Hematopoietic multipotent progenitor cell treated with erythropoietin and hydrocortisone succinate and interleukin-3 and kit ligand, for 15 days (in vitro differentiated cells): ENCODE measurements at places on chromosomes 4 and X.
A peak's percentile ranks its signal among the peaks of the same experiment; 100 is the strongest.

GRCh38 chr4:109303140-109303496 is 660 bp upstream of the COL25A1 start:
- no peak for DNase-seq

GRCh38 chrX:71107762-71108360 is 1.3 kb upstream of the CXorf65 start:
- DNase-seq = no peak

DNA sequence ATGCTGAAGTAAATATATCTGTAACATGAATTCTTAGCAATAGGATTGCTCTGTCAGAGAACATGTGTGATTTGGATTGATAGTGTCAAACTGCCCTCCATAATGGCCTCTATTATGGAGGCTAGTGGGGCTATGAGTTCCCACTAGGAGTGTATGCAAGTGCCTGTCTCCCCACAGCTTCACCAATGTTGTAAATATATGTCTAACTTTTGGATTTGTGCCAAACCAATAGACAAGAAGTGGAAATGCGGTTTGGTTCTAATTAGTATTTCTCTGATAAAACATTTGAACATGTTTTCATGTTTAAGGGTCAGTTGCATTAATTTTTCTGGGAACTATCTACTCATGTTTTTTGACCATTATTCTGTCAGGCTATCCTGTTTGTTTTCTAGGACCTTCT is 28.1 kb downstream of the GPAT3 start:
- no peak for DNase-seq

- no peak for DNase-seq
Observed at GRCh38 chrX:44931441-44931973, 58.5 kb downstream of the KDM6A start.

GRCh38 chr4:61520166-61520565 is 320.0 kb downstream of the ADGRL3 start:
- no peak for DNase-seq

DNA sequence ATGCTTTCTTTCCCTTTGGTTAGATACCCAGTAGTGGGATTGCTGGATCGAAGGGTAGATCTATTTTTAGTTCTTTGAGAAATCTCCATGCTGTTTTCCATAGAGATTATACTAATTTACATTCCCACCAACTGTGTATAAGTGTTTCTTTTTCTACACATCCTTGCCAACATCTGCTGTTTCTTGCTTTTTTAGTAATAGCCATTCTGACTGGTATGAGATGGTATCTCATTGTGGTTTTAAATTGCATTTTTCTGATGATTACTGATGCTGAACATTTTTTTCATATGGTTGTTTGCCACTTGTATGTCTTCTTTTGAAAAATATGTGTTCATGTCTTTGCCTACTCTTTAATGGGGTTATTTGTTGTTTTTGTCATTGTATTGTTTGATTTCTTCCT is 6.6 kb upstream of the AGA start:
- DNase-seq = no peak

DNA sequence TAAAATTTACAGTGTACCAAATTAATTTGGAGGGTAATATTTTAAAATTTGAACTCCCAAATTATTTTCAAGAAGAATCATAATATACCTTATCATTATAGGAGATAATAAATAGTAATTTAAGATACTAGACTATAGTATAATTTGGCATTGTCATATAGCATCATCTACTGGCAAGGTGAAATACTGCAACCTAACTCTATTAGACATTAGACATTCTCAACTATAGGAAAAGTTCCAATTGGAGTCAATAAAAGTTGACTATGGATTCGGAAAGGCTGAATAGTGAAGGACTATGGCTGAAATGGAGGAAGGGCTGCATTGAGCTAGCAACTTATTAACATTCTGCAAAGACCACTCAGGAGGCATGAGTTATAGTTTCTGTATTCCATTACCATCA is 113.0 kb downstream of the PRDM5 start:
- no peak for DNase-seq

GRCh38 chr4:161936625-161937550 is 226.9 kb downstream of the FSTL5 start:
- no peak for DNase-seq

DNA sequence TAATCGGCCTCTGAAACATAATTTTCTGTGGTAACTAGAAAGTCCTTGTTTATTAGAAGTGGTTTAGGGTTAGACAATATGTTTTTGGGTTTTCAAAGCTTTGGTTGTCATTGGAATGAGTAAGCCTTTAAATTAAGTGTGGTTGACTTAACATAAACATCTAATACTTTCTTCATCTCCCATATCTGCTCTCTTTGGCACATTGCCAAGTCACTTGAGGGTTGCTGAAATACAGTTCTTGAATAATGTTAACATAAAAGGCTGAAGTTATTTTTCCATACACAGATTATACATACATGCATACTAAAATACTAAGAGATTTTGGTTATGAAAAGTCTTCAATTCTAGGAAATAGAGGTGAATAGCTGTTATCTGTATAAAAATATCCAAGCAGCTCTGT is 241.7 kb upstream of the BMP3 start:
- DNase-seq = peak; percentile 36

GRCh38 chrX:136447308-136447707 is 40.4 kb upstream of the BRS3 start:
- DNase-seq = no peak

GRCh38 chrX:46812445-46812844 is 24.4 kb upstream of the RP2 start:
- no peak for DNase-seq

GRCh38 chr4:12270546-12270945 is 841.9 kb upstream of the HS3ST1 start:
- DNase-seq = no peak

GRCh38 chr4:997375-998071 is 4.3 kb upstream of the SLC26A1 start:
- DNase-seq = peak; percentile 24

DNA sequence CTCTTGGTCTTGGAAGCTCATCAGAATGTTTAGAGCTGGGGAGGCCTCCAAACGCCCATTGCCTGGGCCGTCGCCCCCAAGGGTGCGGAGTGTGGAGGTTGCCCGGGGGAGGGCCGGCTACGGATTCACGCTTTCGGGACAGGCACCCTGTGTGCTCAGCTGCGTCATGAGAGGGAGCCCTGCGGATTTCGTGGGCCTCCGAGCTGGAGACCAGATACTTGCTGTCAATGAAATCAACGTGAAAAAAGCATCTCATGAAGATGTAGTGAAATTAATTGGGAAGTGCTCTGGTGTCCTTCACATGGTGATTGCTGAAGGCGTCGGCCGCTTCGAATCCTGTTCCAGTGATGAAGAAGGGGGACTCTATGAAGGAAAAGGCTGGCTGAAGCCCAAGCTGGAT is 23.3 kb downstream of the RGS12 start:
- DNase-seq = no peak

- peak; percentile 88 for DNase-seq
Observed at GRCh38 chrX:130165703-130166502, at the start of gene AIFM1. TSS of gene AIFM1 (minus strand) at chrX:130165841. CDS start at chrX:130165656, 185 bp downstream.

DNA sequence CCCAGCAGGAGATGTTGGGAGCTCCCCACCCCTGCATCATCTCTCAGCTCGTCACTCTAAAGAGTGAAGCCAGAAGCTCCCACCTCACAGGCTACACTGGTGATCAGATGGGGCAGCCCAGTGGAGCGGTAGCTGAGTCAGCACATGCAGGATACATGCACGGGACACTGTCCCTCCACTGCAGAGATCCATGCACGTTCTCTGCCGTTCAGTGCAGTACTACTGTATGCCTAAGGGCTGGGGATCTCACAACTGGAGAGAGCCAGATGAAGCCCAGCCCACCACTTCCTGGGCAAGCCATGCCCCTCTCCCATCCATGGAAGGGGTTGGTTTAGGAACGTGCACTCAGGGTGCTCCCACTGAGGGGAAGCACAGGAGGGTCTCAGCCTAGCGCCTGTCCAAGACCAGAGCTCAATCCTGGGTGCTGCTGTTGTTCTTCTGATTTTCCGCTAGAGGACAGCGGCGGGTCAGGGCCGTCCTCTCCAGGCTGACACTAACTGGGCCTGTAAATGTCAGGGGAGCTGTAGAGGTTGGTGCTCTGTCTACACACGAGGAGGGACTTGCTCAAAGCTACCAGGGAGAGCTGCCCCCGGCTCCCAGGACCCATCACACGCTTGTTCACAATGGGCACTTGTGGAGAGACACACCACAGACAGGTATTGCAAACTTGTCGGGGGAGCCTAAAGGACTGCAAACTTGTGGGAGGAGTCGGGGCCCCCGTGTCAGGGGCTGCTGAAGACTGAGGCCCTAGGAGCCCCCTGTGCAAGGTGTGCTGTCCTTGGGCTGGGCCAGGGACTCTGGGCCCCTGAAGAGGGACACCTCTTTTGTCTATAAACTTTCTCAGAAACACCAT is 18.2 kb upstream of the ABLIM2 start:
- DNase-seq = no peak

DNA sequence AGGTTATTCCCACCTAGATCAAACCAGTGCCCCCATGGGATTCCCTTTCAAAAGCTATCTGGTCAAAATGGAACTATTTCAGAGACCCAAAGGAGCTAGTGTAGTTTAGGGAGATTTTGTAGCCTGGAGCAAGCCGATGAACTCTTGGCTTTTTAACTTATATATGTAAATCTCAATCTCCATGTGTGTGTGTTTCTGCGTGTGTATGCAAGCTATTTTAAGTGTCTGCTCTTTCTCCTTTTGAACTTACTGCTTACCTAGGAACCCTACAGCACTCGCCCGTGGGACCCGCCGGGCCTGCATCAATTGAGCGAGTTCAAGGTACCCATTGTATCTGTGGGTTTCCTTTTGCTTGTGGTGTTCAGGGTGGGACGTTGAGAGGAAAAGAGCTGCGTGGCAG is 10.4 kb downstream of the CSTF2 start:
- no peak for DNase-seq

- DNase-seq = no peak
Observed at GRCh38 chr4:142307857-142308256, 538.2 kb downstream of the INPP4B start.

GRCh38 chr4:77040270-77040669 is 35.5 kb downstream of the CCNI start:
- no peak for DNase-seq

DNA sequence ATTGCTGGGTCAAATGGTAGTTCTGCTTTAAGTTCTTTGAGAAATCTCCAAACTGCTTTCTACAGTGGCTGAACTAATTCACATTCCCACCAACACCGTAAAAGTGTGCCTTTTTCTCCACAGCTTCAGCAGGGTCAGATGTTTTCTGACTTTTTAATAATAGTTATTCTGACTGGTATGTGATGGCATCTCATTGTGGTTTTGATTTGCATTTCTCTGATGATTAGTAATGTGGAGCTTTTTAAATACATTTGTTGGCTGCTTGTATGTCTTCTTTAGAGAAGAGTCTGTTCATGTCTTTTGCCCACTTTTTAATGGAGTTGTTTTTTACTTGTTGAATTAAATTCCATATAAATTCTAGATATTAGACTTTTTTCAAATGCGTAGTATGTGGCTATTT is 257.5 kb upstream of the ANKRD50 start:
- no peak for DNase-seq

- no peak for DNase-seq
Observed at GRCh38 chr4:52606040-52606439, 53.1 kb downstream of the USP46 start.

GRCh38 chrX:5051831-5052491 is 1176.7 kb downstream of the NLGN4X start:
- DNase-seq = peak; percentile 3
